ENCODE measurements at places on chromosomes 5 and 9. TPM values are rescaled to one million over a fixed set of nuclear protein-coding genes. Genes with fewer than 3 reads are reported as not detected.

The RBM18 gene
- total RNA-seq: 16.8 TPM

The WNK2 gene
- 38.0 TPM for total RNA-seq

The FAM221B gene
- total RNA-seq: not detected

- H3K36me3 ChIP-seq: no peaks in the 10 kb centered on the region
- no peaks in the 10 kb centered on the region for H3K27me3 ChIP-seq
- peaks cover 66% of the 10 kb centered on the region for H3K4me1 ChIP-seq
- peak overlapping the region; percentile 29 for H3K4me3 ChIP-seq
Measured at GRCh38 chr9:20604562-20604961, 17.7 kb downstream of the MLLT3 start.

DNA sequence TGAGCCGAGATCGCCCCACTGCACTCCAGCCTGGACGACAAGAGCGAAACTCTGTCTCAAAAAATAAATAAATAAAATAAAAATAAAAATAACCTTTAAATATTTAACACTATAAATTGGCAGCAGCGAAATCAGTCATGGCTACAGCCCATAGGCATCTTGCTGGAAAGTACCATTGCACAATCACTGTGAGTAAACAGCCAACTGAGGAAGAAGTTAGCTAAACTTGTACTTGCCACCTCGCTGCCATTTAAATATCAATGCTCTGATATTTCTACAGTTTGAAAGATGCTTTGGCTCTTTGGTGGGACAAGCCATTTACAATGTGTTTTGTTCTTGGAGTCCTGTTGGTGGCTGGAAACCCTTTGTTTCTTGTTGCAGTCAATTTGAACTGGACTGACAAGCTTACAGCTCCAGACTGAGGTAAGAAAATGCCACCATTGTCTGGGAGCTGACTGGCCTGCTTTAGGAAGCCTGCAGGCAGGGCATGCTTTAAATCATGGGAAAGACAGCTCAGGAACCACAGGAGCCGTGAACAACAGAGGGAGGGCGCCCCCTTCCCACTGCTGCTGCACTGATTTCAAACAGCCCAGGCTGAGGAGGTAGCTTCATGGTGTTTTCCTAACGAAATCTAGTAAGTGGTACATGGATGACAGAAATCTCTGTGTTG is 322.8 kb upstream of the RFX3 start:
- no peaks in the 10 kb centered on the region for H3K36me3 ChIP-seq
- no peak overlapping the region for H3K27ac ChIP-seq
- DNase-seq: no peak
- H3K4me3 ChIP-seq: no peak overlapping the region

DNA sequence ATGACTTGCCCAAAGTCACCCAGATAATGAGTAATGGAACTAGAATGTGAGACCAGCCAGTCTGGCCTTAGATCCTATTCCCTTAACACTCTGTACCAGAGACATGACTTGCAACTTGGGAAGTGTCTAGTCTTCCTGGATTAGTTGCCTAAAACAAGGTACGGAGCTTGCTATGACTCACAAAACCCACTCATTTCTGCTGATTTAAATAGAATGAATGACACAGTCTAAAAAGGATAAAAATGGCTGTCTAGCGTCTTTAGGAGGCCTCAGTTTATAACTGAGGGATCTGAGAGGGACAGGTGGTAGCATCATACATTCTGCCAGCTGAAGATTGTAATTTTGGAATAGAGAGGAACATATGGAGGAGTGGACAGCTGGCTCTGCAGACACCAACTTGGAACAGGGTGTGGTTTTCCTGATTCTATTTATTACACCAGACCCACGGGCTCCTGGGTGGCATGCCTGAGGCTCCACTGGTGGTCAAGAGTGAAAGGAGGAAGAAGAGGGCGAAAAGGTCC is 62.7 kb downstream of the ABLIM3 start:
- H3K36me3 ChIP-seq: no peaks in the 10 kb centered on the region
- H3K27ac ChIP-seq: no peak overlapping the region
- DNase-seq: no peak
- H3K27me3 ChIP-seq: no peaks in the 10 kb centered on the region
- no peaks in the 10 kb centered on the region for H3K4me1 ChIP-seq
- no peak overlapping the region for H3K4me3 ChIP-seq

GRCh38 chr9:16236311-16236710 is 634.2 kb downstream of the BNC2 start:
- H3K4me1 ChIP-seq: peaks cover 6% of the 10 kb centered on the region
- no peaks in the 10 kb centered on the region for H3K27me3 ChIP-seq
- no peak overlapping the region for H3K27ac ChIP-seq

DNA sequence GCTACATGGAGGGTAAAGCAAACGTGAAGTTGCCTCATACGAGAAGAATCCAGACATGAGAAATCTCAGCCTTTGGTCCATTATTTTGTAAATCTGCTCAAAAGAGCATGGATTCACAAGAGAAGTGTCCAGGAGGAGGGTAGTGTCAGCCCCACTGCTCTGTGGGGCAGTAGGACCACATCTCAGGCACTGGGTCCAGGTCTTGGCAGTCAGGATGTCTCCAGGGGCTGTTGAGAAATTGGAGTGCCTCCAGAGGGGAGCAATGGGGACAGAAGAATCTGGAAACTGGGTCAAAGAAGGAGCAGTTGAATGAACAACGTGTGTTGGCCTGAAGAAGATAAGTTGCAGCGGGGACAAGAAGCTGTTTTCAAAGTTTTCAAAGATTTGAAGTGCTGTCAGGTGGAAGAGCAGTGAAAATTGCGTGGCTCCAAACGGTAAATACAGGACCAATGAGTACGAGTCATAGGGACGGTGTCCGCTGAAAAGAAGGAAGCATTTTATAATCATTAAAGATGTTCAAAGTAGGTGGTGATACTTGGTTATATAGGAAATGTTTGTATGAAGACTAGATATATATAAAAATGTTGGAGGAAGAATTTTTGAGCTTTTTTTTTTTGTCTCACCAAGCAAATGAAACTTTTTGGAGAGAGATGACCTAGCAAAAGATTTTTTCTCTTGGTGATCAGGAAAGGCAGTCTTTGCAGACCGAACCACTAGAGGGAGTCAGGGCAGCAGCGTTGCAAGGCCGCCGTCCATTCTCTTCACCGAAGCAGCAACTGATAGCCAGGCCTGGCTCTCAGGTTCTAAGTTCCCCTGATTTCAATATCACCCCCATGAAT is 57.1 kb upstream of the ZBED3 start:
- peak; percentile 86 for DNase-seq
- H3K4me3 ChIP-seq: no peak overlapping the region
- no peak overlapping the region for H3K27ac ChIP-seq

GRCh38 chr5:141617128-141617527 is 1.7 kb downstream of the DIAPH1 start:
- peaks cover 24% of the 10 kb centered on the region for H3K4me1 ChIP-seq
- H3K27ac ChIP-seq: peak overlapping the region; percentile 87
- H3K4me3 ChIP-seq: no peak overlapping the region
- peaks cover 11% of the 10 kb centered on the region for H3K36me3 ChIP-seq
- no peak for DNase-seq
- no peaks in the 10 kb centered on the region for H3K27me3 ChIP-seq
